Stimulated activated CD4-positive, alpha-beta T cell treated with anti-CD3 and anti-CD28 coated beads, TNF-alpha, amount 100 ng/mL, for 24 hours (primary cell): ENCODE measurements at places on chromosomes 11 and 22.

- no peak for DNase-seq
These were observed 918 bp upstream of the CAPN5 start for GRCh38 chr11:77065878-77066228.

DNA sequence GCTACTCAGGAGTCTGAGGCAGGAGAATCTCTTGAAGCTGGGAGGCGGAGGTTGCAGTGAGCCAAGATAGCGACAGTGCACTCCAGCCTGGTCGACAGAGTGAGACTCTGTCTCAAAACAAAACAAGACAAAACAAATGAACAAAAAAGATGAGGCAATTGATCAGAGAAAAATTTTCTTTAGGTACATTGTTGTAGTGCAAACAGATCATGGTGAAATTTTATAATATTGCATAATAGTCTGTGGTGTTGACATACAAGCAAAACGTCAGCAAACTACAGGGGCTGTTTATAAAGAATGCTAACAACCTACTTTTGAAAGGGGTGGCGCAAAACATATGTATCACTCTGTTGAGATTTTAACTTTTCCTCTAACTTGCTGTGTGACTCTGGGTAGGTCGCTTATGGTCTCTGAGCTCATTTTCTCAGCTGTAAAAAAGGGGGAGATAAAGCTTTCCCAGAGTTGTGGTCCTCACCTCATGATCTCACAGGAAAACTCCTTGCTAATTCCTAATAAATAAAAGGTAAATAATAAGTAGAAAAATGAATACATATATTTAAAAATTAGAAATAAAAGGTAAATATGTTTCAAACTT lies 64.8 kb upstream of the NUP160 start:
- no peak for DNase-seq

DNA sequence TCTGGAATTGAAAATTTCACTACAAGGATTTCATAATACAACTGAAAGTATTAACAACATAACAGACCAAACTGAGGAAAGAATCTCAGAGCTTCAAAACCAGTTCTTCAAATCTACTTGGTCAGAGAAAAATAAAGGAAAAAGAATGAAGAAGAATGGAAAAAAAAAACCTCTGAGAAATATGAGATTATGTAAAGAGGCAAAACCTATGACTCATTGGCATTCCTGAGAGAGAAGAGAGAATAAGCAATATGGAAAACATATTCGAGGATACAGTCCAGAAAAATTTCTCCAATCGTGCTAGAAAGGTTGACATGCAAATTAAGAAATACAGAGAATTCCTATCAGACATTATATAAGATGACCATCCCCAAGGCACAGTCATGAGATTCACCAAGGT lies 23.4 kb upstream of the GPR83 start:
- no peak for DNase-seq

DNA sequence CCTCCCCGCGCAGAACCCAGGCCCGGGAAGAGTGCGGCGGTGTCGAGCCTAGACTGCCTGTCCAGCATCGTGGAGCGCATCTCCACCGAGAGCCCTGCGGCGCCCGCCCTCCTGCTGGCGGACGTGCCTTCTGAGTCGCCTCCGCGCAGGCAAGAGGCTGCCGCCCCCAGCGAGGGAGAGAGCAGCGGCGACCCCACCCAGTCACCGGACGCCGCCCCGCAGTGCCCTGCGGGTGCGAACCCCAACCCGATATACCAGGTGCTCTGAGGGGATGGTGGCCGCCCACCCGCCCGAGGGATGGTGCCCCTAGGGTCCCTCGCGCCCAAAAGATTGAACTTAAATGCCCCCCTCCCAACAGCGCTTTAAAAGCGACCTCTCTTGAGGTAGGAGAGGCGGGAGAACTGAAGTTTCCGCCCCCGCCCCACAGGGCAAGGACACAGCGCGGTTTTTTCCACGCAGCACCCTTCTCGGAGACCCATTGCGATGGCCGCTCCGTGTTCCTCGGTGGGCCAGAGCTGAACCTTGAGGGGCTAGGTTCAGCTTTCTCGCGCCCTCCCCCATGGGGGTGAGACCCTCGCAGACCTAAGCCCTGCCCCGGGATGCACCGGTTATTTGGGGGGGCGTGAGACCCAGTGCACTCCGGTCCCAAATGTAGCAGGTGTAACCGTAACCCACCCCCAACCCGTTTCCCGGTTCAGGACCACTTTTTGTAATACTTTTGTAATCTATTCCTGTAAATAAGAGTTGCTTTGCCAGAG lies 2.0 kb downstream of the MYOD1 start:
- no peak for DNase-seq

DNA sequence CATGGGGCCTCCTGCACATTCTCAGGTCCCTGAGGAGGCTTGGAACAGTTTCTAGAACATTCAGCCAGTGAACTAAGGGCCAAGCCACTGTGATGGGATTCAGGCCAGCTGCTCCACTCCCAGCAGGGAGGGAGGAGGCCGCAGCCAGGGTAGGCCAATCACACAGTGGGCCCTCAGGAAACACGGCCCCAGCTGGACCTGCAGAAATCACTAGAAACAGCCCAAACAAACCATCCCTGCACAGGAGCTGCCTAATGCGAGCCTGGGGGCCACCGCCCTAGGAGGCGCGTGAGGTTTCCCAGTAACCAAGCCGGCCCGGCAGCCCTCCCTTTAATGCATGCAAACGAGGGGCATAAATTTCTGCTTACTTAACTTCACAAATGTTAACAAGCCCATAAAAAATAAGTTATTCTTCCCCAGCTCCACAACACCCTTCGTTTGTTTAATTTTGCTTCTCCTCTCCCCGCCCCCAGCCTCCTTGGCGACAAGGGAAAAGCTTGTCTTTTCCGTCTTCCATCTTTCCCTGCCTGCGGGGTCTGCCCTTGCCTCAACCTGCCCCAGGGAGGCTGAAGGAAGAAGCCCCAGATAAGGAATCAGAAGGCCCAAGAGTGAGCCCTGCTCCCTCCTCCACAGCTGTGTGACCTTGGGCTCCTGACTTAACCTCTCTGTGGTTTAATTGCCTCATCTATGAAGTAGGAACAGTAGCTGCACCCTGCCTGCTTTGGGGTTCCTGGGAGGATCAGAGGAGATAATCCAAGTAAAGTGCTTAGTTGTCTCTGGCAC lies 25.7 kb downstream of the ELFN2 start:
- no peak for DNase-seq

DNA sequence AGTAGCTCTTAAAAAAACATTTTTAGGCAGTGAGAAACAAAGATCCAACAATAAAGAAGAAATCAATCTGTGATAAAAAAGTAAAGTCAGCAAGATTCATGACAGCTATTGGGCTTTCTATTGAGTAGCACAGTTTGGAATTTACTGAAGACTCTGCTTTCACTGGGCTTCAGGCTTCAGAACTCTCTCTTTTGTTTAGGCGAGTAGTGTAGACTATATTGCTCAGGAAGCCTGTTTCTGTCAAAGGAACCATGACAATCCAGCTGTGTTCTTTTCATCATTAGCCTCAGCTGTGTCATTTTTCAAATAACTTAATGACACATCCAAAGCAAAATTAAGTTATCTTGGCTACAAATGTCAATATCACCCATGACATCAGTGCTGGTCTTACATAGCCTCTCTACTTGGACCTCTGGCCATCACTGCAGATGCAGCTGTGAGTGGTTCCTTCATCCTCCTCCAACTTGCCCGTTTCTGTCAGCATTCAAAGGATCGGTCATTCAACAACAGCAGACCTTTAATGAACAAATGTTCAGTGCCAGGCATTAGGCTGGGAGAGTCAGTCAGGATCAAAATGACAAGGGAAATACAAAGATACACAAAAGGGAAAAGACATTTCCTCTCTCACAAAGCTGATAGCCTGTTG lies 332.8 kb upstream of the MTNR1B start:
- no peak for DNase-seq

- DNase-seq = no peak
These were observed 10.2 kb downstream of the PCNX3 start for GRCh38 chr11:65625628-65626342.

- no peak for DNase-seq
These were observed 18.7 kb upstream of the JHY start for GRCh38 chr11:122863704-122864326.

- DNase-seq = no peak
These were observed 53.7 kb downstream of the PARVA start for GRCh38 chr11:12430954-12431595.

DNA sequence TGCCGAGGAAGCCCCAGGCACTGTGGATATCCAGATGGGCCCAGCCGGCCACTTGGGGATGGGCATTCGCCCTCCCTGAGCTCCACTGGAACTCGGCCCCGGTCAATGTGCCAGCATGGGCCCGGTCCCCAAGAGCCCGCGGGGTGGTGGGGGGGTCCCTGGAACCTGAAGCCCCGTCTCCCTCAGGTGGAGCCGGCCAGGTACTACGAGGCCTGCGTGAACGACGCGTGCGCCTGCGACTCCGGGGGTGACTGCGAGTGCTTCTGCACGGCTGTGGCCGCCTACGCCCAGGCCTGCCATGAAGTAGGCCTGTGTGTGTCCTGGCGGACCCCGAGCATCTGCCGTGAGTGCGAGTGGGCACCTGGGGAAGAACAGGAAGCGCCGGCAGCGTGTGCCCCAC lies 21.2 kb downstream of the MUC5AC start:
- DNase-seq = no peak

DNA sequence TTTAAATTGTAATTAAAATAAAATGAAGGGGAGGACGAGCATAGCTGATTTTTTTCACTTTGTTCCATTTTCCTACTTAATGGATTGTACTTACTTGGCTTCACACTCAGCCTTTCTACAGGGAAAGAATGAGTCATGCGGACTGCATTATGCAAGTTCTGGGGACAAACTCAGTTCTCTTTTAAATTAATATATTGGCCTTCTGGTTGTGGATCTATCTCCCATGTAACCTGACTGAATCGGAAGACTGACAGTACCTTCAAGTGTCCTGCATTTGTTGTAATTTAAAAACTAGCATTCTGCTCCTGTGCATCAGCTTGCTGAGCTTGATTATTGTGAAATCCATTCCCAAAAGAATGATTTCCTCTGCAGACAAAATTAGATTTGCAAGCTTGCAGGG lies 12.2 kb downstream of the OR8D1 start:
- DNase-seq = no peak

DNA sequence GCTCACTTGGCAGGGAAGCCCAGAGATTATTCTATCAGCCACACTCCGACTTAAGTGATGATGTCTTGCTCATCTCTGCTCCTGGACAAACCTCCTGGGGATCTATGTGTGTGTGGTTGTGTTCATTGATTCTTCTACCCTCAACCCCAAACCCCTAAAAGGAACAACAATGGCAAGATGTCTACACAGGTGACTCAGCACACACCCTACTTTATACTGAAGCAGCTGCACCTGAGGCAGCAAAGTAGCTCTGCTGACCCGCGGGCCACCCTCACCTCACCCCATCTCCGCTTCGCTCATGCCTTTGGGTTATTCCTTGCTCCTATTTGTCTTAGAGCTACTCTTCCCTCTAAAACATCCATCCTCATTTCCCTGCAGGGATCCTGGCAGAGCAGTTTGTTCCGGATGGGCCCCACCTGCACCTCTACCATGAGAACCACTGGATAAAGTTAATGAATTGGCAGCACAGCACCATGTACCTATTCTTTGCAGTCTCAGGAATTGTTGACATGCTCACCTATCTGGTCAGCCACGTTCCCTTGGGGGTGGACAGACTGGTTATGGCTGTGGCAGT lies 38.7 kb downstream of the TMEM45B start:
- no peak for DNase-seq

- no peak for DNase-seq
These were observed 35.8 kb upstream of the MYOD1 start for GRCh38 chr11:17683377-17684161.

DNA sequence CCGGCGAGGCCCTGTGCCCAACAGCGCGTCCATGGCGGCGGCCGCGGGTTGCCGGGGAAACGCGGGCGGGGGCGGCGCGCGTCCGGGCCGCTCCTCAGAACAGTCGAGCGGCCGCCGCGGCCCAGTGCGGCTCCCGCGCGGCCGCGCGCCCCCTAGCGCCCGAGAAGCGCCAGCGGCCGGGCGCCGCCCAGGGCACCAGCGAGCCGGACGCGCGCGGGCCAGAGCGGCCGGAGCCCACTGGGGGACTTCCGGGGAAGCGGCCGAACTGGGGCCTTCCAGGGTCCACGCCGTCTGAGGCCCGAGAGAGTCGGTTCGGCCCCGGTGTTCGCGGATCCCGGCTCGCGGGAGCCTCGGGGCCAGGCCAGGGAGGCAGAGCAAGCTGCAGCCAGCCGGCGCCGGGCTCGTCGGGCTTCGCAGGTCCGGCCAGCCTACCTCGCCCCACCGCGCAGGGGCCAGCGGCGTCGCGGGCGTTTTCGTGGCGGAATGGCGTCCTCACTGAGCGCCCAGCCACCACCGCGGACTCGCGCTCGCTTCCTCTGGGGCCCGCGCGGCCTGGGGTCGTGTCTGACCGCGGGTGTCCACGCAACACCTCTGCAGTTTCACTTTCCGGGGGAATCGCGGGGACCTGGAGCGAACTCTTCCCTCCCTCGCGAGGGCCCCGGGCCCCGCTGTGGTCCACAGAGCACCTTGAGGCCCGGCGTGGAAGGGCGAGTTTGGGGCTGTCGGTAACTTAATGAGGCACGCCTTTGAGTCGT lies at the start of gene DENND6B:
Gene DENND6B, minus strand, starts transcription at position 57 of the 755 bp plus-strand sequence. Its CDS starts 24 bp downstream, at position 33.
- peak; percentile 31 for DNase-seq

- no peak for DNase-seq
These were observed 6.6 kb downstream of the CERK start for GRCh38 chr22:46731246-46732040.

- DNase-seq = no peak
These were observed 34.7 kb downstream of the CHRDL2 start for GRCh38 chr11:74696500-74696899.

GRCh38 chr11:13771151-13771550 lies 102.7 kb downstream of the FAR1 start:
- DNase-seq = no peak

- no peak for DNase-seq
These were observed 199.9 kb downstream of the CWF19L2 start for GRCh38 chr11:107257710-107258109.

- DNase-seq = no peak
These were observed 48.1 kb upstream of the SPATA19 start for GRCh38 chr11:133893381-133893780.

- no peak for DNase-seq
These were observed 4.3 kb upstream of the SLC6A5 start for GRCh38 chr11:20595101-20595500.

DNA sequence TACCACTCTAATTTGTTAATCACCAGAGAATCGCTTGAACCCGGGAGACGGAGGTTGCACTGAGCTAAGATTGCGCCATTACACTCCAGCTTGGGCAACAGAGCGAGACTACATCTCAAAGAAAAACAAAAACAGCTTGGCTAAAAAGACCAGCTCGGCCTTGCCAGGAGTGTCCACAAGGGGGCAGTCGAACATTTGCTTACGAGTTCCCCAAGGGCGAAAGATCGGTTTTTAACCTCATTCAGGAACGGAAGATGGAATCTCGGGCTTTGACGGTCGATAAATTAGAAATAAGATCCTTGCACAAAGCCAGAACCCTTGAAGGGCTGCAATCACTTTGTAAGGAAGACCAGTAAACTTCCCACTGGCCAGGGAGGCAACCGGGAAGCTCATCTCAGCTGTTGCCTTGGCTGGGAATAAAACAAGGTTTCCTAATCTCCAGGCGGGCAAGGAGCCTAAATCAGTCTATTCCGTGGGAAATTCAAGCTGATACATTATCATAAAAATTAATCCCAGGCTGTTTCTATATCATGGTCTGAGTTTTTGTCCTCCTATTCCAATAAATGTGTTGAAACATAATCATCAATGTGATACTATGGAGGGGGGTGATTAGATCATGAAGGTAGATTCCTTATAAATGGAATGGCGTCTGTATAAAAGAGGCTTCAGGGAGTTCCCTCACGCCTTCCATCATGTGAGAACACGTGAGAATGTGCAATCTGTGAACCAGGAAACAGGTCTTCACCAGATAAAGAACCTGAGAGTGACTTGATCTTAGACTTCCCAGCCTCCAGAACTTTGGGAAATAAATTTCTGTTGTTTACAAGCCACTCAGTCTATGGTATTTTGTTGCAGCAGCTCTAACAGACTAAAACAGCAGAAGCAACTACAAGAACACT lies 14.9 kb upstream of the SLC29A2 start:
- DNase-seq = peak; percentile 83
